ENCODE measurements at places on chromosomes 5 and 9.

DNA sequence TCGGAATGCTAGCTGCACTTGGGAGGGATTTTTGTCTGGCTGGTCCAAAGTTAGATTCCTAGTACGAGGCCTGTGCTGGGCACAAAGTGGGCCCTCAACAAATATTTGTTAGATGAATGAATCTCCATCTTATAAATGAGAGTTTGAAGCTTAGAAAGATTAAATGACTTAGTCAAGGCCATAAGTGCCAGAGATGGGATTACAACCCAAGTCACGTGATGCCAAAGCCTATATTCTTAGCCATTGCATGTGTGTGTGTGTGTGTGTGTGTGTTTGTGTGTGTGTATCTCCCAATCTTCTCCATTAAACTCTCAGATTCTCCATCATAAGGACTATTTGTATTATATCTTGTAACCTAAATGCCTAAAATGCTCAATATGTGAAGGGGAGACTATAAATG is 130.8 kb upstream of the MAP1B start:
- DNase-seq = no peak

DNA sequence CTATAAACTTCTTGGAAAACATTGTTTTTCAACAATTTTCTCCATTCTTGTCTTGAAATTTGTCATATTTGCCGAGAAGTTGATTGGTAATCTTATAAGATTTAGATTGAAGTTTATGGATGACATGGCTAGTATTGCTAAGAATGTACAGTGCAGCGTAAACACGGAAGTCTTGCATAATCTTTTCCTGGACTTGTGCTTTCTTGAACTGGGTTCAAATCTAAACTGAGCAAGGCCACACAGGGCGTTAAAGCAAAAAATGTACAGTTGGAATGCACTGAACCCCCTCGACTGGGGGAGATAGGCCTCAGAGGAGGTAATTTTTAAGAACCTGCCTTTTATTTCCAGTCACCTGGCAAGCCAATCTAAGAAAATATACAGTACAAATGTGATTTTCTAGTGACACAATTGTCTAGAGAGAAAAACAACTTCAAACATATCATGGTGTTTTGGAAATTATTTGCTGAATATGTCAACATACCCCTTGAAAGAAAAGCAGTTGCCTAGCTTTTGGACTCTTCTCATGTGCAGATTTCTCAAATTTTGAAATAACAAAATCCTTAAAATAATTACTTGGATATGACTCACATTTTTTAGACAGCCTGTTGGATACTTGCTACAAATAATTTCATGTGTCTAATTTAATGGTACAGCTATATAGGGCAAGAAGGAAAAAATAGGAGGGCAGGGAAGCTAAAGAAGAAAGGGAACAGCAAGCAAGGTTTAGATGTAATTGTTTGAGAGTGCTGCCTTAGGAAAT is 18.5 kb upstream of the GAS1 start:
- no peak for DNase-seq

GRCh38 chr9:124623966-124624734 is 117.0 kb upstream of the NR5A1 start:
- DNase-seq = no peak

- peak; percentile 76 for DNase-seq
Measured at GRCh38 chr9:36407122-36407723, 7.2 kb upstream of the RNF38 start.

DNA sequence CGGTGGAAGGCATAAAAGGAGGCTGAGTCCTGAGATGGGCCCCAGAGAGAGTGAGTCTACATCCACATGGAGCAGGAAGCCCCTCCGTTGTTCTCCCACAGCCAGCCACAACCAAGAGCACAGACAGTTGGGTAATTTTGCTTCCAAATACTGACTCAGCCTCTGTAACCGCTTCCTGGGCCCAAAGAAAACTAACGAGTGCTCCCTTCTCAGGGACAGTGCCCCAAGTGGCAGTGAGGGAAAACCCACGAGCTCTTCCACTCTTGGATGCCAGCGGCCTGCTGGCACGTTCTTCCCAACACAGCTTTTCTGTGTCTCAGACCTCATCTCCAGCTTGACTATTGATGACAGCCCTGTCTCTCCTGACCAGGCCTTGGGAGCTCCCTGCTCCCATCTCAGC is 207.6 kb downstream of the FSTL4 start:
- DNase-seq = no peak

- DNase-seq = no peak
Measured at GRCh38 chr9:70466976-70467561, 52.6 kb upstream of the KLF9 start.

GRCh38 chr5:127038550-127038949 is 8.2 kb upstream of the MARCHF3 start:
- no peak for DNase-seq

DNA sequence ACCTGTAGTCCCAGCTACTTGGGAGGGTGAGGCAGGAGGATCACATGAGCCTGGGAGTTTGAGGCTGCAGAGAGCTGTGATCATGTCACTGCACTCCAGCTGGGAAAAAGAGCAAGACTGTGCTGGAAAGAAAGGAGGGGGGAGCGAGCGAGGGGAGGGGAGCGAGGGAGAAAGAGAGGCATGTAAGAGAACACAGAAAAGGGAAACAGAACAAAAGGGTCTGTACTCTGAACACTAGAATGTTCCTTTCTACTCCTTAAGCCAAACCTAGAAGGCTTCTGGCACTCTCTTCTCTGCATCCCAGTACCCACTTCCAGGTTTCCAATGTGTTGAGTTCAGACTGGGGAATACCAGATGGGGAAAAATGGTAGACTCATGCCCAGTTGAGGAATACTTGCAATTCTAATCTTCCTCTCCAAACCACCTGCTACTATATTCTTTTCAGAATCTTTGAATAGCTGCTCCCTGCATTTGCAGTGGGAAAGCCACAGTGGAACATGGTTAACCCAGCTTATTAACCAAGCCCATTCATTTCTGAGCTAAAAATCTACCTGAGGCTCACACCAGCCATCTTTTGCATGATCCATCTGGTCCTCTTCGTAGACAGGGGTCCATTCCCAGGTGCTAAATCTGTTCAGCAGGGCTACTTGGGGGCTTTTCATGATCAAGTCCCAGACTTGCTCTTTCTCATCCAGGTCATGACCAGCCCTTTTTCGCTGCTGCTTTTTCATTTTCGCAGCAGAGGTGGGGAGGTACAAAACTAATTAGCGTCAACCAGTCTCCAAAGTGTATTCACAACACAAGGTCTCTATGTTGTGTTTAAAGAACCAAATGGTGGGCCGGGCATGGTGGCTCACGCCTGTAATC is 34.9 kb downstream of the SEMA4D start:
- DNase-seq = peak; percentile 92

Measured in brain (organoid and tissue), 16 donors.